Activated T-helper 1 cell treated with Interleukin-2 at 50 U/mL for 16 hours (primary cell): ENCODE measurements at places on chromosomes 3 and 15.

DNA sequence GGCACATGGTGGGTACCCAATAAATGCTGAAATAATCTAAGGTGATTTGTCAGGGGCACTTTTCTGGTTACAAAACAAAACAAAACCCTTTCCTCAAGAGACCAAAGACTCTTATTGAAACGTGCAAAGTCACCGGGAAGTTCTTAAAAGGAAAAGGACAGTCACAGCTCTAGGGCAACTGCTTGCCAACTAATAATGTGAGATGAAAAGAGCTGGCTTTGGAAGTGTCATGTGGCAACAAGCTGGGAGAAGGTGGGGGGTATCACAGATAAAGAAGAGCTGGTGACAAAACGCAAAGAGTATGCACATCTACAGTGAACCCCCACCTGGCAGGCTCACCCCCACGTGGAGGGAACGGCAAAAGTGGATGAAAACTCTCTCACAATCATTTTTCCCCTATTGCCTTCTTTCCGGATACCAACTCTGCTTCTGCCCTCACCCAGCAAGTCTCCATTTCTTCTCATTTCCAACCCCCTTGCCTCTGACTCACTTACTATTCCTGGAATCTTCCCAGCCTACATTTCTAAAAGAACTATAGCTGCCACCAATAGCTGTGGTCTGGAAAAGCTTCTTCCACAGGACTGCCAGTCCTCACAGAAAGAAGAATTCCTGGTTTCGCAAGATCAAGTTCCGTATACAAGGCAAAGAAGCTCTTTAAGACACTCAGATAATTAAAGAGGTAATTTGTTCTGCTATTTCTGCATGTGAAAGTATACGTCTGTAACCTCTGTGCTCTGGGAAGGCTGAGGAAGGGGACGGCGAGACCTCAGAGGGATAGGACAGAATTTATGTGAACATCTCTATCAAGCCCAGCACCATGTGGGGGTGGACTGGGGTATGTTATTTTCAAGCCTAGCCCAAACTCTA lies 21.8 kb upstream of the ANPEP start:
- no peak for DNase-seq

DNA sequence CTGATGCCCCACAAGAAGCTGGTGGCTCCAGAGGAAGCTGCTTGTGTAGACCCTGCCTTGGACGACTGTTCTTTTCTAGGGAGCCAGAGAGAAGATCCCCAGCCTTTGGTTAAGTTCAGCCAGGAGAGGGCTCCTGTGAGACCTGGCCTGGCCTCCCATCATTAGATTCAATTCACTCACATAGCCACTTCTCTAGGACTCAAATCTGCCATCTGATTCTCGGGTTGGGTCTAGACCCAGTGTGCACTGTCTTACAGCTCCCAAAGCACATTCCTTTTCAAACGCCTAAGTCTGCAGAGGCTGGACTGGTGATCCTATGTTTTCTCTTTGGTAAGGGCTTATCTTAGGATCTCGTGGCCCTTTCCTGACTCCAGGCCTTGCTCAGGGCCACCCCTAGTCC lies 81.7 kb upstream of the NPHP3 start:
- DNase-seq, result no peak

DNA sequence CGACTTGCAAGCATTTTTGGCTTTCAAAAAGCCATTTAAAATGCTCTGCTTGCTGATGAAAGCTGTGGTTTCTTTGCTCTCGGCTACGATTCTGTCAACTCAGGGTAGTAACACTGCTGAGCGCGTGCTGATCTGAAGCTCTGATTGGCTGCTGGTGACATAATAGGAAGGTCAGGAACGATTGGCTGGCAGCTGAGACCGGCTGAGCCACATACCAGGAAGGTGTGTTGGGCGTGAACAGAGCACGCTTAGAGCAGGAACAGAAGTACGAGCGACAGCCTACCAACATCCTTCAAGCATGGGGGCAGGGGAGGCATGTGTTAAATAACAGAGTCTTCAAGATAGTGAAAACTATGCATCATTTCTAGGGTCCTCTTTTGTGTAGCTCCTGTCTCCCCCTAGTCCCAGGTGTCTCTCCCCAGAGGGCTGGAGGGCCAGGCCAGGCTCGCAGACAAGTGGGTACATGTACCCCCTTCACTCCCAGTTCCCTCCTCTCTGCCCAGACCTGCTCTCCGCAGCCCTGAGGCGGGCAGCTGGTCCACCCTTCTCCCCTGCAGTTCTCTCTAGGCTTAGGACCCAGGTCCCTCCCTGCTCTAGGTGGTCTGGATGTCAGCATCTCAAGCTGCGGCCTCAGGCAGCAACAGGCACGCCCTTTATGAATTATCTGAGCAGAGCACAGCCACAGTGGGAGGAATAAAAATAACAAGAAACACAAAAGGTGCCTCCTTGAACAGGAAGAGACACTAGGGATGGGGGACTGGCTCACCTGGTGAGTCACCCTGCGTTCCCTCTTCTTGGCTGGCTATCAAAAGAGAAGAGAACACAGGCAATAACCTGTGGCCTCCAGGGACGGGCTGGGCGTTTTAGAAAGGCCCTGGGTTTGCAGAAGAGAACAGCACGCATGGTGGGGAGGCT lies 76.0 kb downstream of the TAMM41 start:
- DNase-seq, result peak; percentile 60

- no peak for DNase-seq
Observed at GRCh38 chr3:44761101-44761423, 357 bp downstream of the KIAA1143 start.

DNA sequence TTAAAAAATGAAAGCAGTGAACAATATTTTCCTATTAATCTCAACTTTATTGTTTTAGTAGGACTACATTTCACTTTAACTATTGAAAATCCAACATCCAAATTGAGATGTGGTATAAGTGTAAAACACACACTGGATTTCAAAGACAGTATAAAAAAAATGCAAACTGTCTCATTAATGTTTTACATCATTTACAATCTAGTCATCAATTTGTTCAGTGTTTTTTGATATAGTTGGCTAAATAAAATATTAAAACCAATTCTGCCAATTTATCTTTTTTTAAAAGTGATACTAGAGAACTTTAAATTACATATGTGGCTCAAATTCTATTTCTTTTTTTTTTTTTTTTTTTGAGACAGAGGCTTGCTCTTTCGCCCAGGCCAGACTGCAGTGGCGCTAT lies 95.1 kb downstream of the NPTN start:
- no peak for DNase-seq

DNA sequence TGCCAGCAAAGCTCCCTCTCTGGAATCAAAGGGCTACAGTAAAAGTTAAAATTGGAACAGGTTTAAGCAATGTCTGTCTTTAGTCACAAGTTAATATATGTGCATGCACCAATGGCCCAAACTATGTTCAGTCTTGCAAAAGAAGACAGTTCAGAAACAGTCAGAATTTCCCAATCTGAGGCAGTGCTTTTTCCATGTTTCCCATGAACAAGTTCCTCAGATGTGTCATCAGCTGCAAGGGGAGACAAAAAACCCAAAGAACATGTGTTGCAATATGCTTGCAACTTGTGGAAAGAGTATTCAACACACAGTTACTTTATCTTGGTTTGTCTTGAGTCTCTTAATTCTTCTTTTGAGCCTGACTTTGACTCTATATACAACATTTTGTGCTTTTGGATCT lies 148.4 kb downstream of the USP13 start:
- DNase-seq, result no peak

- DNase-seq, result no peak
Observed at GRCh38 chr3:181326637-181327223, 337.2 kb upstream of the DNAJC19 start.

DNA sequence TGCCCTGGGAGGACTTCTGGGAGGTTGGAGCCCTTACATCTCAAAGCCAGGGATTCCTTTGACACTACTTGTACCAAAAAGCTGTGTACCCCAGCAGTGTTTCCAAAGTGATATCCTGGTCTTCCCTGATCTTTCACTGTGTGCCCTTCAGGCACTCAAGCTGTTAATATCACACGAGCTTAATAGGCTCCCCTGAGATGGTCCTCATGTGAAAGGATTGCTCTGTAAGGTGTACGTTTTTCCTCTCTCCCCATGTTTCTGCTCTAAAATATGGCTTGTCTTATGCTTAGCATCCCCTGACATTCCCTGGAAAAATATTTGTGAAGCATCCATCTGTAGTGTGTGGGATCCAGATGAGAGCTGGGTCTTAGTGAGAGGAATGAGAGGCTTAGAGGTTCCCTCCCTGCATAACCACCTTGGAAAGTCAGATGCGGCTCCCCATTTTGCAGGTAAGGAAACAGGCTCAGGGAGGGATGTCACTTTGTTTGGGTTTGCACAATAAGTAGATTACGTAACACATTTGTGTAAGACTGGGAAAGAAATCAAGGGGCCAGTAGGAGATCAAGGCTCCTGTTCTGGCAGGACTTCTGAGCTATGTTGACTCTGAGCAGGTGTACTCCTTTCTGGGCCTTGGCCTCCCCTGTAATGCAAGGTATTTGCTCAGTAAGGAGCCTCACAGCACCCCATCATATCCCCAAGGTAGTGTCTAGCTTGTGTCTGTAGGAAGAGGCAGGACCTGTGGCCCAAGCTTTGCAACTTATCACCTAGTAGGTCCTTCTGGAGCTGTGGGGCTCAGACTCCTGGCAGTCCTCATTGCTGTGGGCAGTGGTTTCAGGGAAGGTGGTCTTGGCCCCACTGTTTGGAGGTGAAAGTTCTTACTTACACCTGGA lies 667 bp upstream of the ACOX2 start:
- no peak for DNase-seq

- peak; percentile 39 for DNase-seq
Observed at GRCh38 chr15:28885630-28886430, at the start of gene APBA2. TSS of gene APBA2 (plus strand) at chr15:28885974. CDS start at chr15:29053885, 167,911 bp downstream.
